ENCODE measurements at places on chromosomes 1 and 21.

GRCh38 chr1:205321162-205321958, at the start of gene NUAK2:
NUAK2 (minus strand) TSS chr1:205321745; CDS start chr1:205321628, 117 bp downstream.
- peak; percentile 96 for DNase-seq

GRCh38 chr1:3746389-3746829, 5.8 kb upstream of the CCDC27 start:
- DNase-seq = no peak

GRCh38 chr1:154621875-154622274, 13.9 kb upstream of the ADAR start:
- DNase-seq = no peak

GRCh38 chr21:39855595-39855994, 11.6 kb upstream of the PCP4 start:
- no peak for DNase-seq

DNA sequence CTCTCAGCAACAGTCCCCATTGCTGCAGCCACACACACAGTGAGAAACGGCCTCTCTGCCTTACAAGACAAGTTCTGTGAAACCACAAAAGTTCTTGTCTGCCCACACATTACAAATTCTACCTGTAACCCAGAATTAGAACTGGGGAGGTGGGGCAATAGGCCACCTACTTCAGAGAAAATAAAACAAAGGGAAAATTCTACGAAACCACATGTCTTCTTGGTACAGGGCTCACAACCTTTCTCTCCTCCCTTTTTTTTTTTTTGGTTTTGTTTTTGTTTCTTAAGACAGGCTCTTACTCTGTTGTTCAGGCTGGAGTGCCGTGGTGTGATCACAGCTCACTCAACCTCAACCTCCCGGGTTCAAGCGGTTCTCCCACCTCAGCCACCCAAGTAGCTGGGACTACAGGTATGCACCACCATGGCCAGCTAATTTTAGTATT, 30.2 kb downstream of the LPAR3 start:
- no peak for DNase-seq

DNA sequence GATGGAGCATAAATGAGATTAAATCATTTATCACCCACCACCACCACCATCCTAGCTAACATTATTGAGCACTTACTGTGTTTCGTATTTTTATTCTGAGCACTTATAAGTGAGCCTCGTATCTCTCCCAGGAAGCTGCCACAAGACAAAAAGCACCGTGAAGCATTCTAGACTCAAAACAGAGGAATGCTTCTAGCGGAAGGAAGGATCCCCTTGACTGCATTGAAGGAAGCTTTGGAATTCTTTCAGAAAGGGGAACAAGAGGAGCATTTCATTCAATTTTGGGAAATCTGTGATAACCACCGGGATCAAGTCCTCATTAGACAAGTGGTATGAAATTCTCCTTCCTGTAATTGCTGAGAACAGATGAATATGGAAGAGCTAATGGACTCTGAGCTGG, 66.3 kb downstream of the PTPN14 start:
- DNase-seq = no peak

GRCh38 chr1:62621907-62622306, 24.6 kb downstream of the ANGPTL3 start:
- DNase-seq = peak; percentile 32

GRCh38 chr1:146035048-146035423, 13.5 kb upstream of the HJV start:
- DNase-seq = no peak

- no peak for DNase-seq
Observed at GRCh38 chr21:46295177-46295770, 9.1 kb downstream of the YBEY start.

DNA sequence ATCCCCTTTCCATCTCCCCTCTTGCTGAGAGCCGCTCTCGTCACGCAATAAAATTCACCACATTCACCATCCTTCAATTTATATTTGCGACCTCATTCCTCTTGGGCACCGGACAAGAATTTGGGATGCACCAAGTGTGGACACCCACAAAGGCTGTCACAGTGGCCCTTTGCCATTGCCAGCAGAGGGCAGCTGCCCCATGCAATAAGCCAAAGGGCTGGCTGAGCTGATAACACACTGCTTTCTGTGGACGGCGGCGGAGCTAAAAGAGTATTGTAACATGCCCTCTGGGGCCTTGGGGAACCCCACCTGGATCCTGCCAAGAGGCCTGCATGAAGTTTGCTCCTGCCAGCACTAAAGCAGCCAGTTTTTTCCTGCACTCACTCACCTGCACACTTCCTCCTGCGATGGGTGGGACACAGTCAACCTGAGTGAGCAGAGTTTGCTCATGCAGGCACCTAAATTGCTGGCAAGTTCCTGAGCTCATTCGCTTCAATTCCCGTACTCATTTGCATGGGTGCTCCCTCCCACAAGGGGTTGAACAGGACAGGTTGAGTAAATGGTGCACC, 792.3 kb upstream of the ADAMTS5 start:
- no peak for DNase-seq

- DNase-seq = no peak
Observed at GRCh38 chr1:7299329-7299799, 471.7 kb upstream of the VAMP3 start.

DNA sequence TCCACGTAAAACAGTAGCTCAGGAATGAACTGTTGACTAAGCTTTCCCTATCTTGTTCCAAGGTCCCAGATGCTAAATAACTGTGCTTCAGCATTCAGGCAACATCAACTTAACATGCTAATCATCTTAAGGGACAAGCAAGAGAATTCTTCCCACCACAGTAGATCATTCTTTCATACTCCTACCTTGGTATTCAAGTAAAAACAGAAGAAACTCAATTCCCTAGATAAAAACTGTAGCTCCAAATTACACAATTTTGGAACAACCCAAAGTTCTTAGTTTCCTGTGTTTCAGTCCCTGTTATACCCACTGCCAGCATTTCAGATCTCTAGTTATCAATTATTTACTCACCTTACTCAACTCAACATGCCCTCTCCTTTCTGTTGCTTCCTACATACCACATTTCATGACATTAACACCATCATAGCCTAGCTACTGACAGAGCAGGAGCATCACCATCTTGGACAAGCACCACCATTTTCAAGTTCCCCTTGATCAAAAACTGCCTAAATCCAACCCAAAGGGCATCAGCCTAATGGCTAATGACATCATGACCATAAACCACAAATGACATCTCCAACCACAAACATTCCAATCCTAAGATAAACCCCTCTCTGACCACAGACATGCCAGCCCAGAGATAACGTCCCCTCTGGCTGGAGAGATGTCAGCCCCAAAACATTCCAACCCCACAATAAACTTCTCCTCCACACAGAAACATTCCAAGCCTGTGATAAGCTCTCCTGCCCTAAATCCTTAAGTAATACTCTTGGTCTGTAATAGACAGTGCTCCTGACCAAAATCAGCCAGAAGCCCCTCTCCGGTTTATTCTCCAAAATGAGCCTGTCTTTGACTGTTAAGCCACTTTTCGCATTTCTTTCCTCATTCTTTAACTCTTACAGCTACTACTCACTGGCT, 191.2 kb downstream of the RERE start:
- no peak for DNase-seq

- no peak for DNase-seq
Observed at GRCh38 chr1:240058049-240058448, 33.6 kb upstream of the FMN2 start.

DNA sequence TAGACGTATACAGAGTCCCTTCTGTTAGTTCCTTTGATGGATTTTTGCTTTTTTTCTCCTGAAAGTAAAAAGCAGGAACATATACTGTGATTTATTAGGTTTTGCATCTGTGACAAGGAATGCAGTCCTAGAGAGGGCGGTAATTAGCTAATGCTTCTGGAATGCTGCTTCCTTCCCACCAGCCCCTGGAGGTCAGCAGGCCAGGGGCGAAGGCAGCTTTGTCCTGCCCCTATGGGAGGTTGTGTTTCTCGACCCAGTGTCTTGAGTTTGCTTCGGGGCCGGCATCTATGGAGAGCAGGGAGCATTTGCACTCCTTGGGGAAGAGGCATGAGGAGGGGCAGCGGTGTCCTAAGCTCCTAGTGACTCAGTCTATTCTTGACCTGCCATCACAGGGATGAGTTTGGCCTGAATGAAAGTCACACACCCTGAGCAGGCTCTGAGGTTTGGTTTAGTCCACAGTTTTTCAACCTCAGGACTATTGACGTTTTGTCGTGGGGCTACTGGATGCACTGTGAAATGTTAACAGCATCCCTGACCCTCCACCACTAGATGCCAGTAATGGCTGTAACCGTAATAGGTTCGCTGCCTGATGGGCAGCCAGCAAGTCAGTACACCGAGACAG, 85.0 kb upstream of the KCNJ15 start:
- DNase-seq = no peak

DNA sequence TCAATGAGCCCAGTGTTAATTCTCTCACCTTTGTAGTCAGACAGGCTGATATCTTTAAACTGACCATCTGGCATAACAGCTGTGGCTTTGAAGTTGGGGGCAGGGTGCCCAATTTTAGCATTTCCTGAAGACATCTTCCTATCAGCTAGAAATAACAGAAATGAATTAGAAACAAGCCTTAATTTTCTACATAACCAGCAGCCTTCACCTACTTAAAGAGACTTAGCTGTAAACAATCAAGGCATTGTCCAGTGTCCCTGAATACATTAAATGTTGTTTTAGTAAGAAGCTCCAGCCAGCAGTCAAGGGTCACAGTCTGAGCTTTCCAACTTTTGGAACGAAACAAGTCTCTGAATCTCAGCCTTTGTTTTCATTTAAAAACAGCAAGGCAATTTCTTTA, 2.8 kb downstream of the PRDX1 start:
- DNase-seq = no peak

GRCh38 chr1:110626889-110627288, 20.7 kb upstream of the KCNA2 start:
- no peak for DNase-seq

DNA sequence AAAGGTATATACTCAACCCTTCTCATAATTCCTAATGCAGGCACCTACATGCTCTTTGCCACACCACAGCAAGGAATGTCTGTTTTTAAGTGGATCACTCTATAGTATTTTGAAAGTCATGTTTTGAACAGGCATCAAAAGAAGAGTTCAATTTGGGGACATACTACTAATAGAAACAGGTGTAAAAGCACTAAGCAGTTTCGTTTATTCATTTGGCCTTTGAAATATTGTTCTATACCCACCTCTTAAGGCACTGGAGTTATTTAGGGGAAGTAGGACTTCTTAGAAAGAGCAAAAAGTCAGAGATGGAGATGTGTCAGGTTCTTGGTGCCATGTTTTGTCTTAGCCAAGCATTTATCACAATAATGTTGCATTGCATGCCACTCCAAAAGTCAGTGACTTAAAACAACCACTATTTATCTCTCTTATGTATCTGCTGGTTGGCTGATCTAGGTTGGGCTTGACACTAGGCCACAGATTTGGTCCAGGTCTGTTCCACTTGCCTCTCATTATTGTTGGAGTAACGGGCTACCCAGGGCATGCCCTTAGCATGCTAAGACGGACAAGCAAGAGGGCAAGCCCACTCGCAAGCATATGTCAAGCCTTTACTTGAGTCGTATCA, 107.5 kb downstream of the RGL1 start:
- DNase-seq = no peak

DNA sequence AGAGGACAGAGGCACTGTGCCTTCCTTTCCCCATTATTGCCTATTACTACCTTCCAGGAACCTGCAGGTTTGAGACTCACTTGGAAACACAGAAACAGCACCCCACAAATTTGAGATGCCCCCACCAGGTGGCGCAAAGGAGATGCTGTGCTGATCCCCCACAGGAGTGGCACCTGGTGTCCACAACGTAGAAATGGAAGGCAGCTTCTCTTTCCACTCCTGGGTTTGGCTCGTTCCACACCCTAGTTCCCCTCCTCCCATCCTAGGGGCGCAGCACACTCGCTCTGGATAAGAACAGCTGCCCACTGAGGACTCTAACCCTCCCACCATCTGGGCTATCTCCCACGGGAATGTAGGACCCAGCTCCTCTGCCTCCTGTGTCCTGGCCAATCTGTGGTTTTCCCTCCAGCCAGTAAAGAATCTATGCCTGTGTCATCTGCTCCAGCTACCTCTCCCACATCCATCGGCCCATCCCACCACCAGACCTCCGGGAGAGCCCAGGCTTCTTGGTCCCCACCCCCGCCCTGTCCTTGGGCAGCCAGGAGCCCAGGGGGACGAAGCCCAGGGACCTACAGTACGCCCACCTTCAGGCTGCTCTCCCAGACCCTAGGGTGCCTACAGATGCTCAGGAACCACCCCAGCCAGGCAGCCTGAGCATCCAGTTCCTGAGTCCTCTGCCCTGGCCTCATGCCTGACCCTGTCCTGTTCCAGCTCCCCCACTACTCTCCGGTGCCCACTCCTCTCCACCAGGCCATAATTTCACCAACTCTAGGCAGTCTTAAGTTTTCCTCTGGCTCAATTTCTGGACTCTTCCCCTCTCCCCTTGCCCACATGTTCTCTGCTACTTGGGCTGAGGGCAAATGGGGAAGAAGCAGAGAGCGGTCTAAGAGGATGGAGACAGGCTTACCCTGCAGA, 549 bp downstream of the THBS3 start:
- DNase-seq = peak; percentile 80

GRCh38 chr1:9384751-9385245, 92.1 kb downstream of the SPSB1 start:
- no peak for DNase-seq

DNA sequence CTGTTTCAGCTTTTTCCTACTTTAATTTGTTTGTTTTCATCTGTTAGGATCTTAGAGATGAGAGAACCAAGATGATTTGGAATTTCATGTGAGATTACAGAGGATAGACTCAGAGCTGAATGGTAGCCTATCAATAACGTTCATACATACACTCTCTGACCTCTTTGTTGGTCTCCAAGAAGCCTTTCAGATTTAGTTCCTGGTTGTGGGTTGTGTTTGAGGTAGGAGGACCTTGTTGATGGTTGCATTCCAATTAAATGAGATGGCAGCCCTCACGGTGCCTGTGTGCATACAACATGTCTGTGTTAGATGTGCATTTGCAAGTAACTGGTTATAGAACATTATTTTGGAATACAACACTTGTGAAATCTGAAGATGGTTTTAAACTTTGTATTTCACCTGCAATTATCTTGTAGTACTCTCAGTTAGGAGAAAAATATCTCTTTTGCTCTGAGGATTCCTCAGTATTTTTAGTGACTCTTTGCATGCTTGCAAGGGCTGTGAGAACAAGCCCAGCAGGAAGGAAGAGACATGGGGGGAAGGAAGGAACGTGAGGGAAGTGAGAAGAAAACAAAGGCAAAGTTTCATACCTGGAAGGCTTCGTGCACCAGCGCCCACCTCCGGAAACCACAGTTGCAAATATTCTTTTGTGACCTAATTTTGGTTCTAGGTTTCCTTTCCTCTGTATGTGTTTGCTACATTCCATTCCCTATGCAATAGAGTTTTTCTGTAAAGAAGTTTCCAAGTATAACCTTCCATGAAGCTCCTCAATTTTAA, 291.8 kb downstream of the DISC1 start:
- DNase-seq = no peak

DNA sequence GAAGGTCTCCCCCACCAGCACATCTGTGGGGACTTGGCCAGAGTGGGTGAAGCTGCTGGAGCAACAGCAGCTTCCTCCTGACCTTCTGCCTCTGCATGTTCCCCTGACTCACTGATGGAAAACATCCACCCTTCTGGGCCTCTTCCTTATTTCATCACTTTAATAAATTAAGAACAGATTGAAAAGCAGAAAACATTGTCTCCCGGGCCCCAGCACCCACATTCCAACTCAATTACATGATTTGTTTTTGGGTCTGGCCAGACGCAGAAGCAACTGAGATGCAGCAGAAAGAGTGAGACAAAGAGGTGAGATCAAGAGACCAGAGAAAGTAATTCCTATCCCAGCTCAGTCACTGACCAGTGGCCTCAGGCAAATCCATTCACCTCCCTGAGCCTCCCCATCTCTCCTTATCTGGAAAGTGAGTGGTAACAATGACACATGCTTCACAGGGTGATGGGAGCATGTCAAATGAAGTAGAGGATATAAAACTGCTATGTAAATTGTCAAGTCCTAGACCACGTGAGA, 157.1 kb downstream of the ELAVL4 start:
- no peak for DNase-seq
